ENCODE measurements at places on chromosomes 5 and 9. TPM values are rescaled to one million over a fixed set of nuclear protein-coding genes. Genes with fewer than 3 reads are reported as not detected.

GPR150 gene
- total RNA-seq = not detected

IL13 gene
- total RNA-seq = not detected

MYOZ3 gene
- 6.1 TPM for total RNA-seq

PCDHGC5 gene
- total RNA-seq = 1.9 TPM

WASHC1 gene
- total RNA-seq = 24.2 TPM

FNBP1 gene
- 54.1 TPM for total RNA-seq

MEGF10 gene
- total RNA-seq = 13.3 TPM

PCDHA3 gene
- total RNA-seq = 2.6 TPM

COL15A1 gene
- 0.68 TPM for total RNA-seq

MSMP gene
- total RNA-seq = not detected

PDCD1LG2 gene
- total RNA-seq = not detected

FGF1 gene
- 0.12 TPM for total RNA-seq

ZNF658 gene
- 9.7 TPM for total RNA-seq

OBP2B gene
- total RNA-seq = not detected

OTULINL gene
- 11.4 TPM for total RNA-seq

CCDC152 gene
- total RNA-seq = not detected

SLC4A9 gene
- not detected for total RNA-seq

ENTPD8 gene
- total RNA-seq = 3.5 TPM

MEF2C gene
- total RNA-seq = 12.0 TPM

P4HA2 gene
- 38.5 TPM for total RNA-seq

ZNF474 gene
- 0.24 TPM for total RNA-seq

CDK5RAP2 gene
- total RNA-seq = 69.2 TPM

SLC6A19 gene
- 22.2 TPM for total RNA-seq

NRG2 gene
- total RNA-seq = 1.4 TPM

SLC34A3 gene
- 0.81 TPM for total RNA-seq

SLC6A7 gene
- total RNA-seq = 0.38 TPM

LIFR gene
- 32.7 TPM for total RNA-seq

FSD1L gene
- 6.3 TPM for total RNA-seq

ACSL6 gene
- 2.8 TPM for total RNA-seq

SARDH gene
- 6.8 TPM for total RNA-seq

BSPRY gene
- total RNA-seq = 9.0 TPM

LHX6 gene
- total RNA-seq = 10.0 TPM

EIF4EBP3 gene
- 4.8 TPM for total RNA-seq

All from type B pancreatic cell (in vitro differentiated cells).